Muscle of leg (tissue), 16 donors: ENCODE measurements at places on chromosomes 3 and 15. TPM values are rescaled to one million over a fixed set of nuclear protein-coding genes. Genes with fewer than 3 reads are reported as not detected.
A peak's percentile ranks its signal among the peaks of the same experiment; 100 is the strongest.

GRCh38 chr15:44286814-44287452 is 1.6 kb upstream of the GOLM2 start:
- DNase-seq: peak; percentile 27

DNA sequence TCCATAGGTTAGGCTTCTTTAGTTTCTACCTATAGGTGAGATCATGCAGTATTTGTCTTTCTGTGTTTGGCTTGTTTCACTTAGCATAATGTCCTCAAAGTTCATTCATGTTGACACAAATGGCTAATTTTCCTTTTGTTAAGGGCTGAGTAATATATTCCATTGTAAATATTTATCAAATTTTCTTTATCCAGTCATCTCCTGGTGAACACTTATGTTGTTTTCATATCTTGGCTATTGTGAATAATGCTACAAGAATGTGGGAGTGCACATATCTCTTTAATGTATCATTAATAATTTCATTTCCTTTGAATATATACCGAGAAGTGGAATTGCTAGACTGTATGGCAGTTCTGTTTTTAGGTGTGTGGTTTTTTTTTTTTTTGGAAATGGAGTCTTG is 250.9 kb upstream of the SEMA6D start:
- no peak for DNase-seq

- DNase-seq: no peak
Observed at GRCh38 chr15:28097656-28098359, 1.3 kb downstream of the OCA2 start.

DNA sequence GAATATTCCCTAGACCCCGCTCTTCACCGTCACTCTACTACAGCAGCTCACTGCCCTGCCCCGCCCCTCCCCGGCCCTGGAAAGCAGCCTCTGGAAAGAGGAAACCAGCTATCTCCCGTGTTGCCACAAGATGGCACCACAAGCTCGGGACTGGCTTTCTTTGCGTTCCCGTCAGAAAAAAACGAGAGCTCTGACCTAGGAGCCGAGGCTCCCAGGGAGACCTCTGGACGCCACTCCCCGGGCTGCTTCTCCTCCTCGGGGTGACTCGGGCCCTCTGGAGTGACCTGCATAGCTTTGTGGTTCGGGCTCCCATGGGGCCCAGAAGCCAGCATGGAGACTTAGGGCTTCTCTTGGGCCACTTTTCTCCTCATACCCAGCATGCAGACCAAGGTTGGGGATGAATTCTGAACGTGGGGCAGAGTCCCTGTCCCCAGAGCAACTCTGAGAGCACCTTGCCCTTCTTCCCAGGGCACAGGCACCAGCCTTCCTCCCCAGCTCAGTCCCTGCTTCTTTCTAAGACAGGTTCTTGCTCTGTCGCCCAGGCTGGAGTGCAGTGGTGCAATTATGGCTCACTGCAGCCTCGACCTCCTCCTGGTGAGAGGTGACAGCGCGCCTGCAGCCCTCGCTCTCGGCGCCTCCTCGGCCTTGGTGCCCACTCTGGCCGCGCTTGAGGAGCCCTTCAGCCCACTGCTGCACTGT is 19.0 kb downstream of the STOML1 start:
- peak; percentile 92 for DNase-seq

DNA sequence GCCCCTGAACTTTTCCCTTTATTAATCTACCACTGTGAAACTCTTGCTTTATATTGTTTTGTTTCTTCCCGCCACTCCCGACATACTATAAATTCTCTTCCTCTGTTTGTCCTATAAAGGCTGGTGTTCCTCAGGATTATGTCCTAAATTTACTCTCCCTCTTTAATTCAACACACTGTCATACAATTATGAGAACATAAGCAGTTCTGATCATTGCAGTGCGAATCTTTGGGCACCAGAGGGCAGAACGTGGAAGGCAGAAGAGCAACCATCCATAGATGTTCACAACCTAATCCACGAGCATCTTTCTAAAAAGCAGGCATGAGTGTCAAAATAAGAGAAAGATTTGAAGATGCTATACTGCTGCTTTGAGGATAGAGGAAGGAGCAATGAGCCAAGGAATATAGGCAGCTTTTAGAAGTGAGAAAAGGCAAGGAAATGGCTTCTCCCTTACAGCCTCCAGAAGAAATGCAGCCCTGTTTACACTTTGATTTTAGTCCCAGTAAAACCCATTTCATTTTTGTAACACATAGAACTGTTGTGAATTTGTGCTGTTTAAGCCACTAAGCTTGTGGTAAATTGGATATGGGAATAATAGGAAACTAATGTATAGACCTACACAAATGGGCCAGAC is 179.4 kb downstream of the GBE1 start:
- peak; percentile 30 for DNase-seq

GRCh38 chr3:27596334-27596841 is 112.2 kb upstream of the SLC4A7 start:
- peak; percentile 71 for DNase-seq

DNA sequence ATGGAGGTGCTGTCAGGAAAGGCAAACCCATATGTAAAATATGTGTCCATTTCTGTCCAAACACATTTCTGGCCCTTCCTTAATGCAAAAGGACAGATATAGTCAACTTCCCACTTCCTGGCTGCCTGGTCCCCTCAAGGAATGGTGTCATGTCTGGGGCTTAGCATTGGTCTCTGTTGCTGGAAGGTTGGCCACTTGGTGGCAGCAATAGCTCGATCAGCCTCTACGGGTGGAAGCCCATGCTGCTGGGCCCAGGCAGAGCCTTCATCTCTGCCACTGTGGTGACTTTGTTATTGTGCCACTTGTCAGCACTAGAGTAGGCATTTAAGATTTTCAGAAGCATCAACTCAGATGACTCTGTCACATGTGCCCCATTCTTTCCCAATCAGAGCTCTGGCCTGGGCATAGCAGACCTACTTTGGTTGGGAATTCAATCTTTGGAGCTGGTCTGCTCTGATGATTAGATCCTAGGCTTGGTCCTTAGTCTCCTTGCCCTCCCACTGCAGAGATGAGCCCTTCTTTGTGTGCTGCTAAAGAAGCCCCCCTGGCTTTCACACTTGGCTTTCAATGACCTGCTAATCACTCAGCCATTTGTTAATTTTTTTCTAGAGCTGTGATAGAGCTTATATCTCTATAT is 51.0 kb upstream of the SPSB4 start:
- DNase-seq: peak; percentile 82

DNA sequence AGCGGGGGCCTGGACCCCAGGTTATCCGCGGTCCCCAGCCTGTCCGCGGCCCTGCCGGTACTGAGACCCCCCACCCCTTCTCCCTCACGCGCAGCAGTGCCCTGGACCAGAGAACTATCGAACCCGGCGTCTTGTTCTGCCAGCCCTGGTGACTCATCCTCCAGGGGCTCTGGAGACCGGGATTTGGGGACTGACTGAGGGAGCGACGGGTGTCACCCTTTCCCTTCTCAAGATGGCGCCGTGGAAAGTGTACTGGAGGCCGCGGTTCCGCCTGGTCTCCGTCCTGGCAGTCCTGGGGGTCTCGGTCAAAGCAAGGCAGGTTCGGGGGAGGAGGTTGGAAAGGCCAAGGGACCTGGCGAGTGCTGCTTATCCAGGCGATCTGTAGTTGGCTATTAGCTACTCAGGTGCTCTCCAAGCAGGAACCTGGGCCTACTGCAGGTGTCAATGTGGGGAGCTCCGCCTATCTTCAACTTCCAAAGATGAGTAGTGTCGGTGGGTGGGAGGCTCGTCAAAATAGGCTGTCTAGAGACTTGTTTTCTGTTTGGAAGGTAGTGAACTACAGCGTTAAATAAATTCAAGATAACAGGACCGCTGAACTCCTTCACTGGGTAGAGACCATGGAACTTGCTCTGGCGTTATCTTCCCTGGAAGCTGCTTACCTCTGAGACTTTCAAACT is 790 bp downstream of the RAB5A start:
- peak; percentile 69 for DNase-seq

DNA sequence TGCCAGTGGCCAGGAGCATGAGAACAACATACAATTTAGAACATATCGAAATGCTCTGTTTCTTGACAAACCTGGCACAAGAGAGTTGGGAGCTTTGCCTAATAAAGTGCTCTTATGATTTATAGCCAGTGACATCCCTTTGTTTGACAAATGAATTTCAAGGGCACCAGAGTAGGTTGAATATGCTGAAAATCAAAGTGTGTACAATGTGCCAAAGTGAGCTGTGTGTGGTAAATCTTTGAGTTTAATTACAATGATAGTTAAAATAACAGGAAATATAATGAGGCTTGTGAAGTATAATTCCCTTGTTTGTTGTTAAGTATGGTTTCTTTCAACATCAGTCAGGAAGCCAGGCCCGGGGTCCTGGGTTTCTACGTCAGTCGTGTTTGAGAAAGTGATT is 211.9 kb downstream of the EBLN2 start:
- no peak for DNase-seq

DNA sequence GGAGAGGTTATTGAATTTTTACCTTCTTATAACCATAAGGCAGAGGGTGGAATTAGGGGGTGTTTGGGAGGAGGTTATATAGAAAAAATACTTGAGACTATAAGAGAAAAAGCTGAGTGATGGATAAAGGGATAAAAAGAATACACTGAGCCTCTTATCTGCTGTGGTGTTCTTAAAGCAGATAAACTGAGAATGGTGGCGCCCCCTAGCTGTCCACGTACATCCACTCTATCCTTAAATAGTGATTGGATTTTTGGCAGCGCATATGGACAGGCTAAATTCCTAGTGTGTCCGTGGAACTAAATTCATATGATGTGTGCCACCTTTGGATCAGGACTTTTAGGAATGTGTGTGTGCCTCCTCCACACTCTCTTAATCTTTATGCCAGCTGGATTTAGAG is 121.1 kb downstream of the OXSM start:
- DNase-seq: no peak

DNA sequence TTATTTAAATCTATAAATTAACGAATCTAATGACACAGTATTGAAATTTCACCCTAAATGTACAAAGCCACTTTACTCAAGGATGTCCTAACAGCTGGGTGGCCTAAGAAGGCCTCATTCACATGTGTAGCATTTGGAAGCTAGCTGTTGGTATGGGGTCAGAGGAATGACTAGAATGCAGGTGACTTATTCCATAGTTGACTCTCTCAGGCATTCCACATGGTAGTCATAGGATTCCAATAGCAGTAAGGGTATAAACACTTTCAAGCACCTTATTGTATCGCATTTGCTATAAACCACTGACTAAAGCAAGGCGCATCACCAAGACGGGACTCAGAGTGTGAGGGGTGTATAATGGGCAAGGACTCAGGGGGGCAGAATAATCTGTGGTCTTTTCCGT is 294.8 kb upstream of the EPHA3 start:
- no peak for DNase-seq

GRCh38 chr3:99532246-99532645 is 106.1 kb upstream of the COL8A1 start:
- no peak for DNase-seq

- peak; percentile 52 for DNase-seq
Observed at GRCh38 chr15:32651229-32651837, 9.8 kb downstream of the SCG5 start.

GRCh38 chr3:106294121-106294520 is 425.3 kb upstream of the CBLB start:
- no peak for DNase-seq

GRCh38 chr3:179265875-179266274 is 15.0 kb upstream of the KCNMB3 start:
- no peak for DNase-seq

GRCh38 chr15:79721256-79721655 is 175.6 kb downstream of the MTHFS start:
- DNase-seq: no peak

DNA sequence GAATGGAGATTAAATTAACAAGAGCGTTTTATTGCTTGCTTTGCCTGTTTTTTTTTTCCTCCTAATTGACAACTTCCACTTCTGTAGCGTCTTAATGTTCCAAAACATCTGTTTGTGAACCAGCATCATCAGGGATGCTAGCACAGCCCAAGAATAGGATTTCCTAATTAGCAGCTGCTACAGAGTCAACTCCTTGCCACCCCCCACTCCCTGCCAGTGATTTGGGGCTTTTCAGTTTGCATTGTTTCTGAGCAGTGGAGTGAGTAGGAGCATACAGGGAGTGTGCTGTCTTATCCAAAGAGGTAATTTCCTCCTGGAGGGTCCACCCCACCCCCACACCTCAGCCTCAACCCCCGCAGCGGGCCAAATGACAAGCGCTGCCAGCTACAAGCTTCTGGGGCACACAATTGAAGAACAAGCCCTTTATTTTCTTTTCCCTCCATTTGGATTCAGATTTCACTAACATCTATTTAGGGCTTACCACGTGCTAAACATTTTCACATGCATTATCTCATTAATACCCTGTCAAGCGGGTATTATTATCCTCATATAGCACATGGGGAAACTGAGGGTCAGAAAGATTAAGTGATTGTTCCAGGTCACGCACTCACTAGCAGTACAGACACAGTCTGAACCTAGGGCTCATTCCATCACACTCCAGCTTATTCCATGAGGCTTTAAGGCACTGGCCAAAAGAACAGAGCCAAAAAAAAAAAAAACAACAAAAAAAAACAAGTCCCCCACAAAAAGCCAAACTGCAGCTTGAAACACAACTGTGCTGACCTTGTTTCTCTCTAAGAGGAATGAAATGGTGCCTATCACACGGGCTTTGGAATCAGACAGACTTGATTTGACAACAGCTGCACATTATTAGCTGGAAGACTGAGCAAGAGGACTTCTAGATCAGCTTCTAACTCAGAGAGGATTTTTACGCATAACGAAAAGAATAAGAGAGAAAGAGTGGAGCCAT is 16.4 kb downstream of the HEG1 start:
- DNase-seq: peak; percentile 79

DNA sequence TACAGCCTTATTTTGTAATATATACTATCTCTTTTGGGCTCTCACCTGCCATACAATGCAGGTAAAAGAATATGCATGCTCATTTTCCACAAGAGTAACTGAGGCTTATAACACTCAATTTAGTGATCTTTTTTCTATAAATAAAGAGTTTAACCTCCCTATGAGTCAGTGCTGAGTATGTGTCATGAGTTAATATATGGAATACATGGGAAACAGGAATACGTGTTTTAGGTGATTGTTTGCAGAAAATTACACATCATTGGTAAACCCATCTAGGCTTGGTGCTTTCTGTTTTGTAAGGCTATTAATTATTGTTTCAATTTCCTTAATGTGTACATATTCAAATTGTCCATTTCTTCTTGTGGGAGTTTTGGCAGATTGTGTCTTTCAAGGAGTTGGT is 411.3 kb downstream of the GRM7 start:
- DNase-seq: no peak

DNA sequence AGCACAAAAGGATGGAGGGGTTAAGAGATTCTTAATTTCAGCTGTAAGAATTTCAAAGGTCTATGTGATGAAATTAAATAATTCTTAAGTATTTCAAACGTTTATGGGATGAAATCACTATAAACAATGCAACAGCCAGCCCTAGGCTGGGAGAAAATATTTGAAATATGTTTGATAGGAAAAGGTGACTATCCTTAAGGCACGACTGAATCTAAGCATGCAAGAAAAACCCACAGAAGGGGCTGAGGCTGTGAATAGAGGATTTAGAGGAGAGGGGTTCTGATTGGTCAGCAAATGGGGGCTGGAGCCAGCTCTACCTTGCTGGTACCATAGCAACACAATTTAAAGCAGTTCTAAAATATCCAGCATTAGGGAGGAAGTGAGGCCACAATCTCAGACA is 220.8 kb upstream of the ATP10A start:
- DNase-seq: no peak

CCDC39 gene
- 1.1 TPM for polyA plus RNA-seq

RPUSD3 gene
- 25.1 TPM for polyA plus RNA-seq

SERINC4 gene
- polyA plus RNA-seq: not detected

PLSCR5 gene
- polyA plus RNA-seq: not detected

MAGI1 gene
- polyA plus RNA-seq: 16.8 TPM

RAB8B gene
- polyA plus RNA-seq: 19.5 TPM

CRABP1 gene
- polyA plus RNA-seq: 54.7 TPM

CHRM5 gene
- polyA plus RNA-seq: 0.04 TPM

TGM4 gene
- polyA plus RNA-seq: 0.28 TPM

PP2D1 gene
- 0.23 TPM for polyA plus RNA-seq

PXK gene
- 16.5 TPM for polyA plus RNA-seq

MAPKBP1 gene
- polyA plus RNA-seq: 12.0 TPM

PLSCR2 gene
- not detected for polyA plus RNA-seq

EEFSEC gene
- 16.7 TPM for polyA plus RNA-seq
